Activated naive CD4-positive, alpha-beta T cell treated with anti-CD3 and anti-CD28 coated beads, Interleukin-2, amount 10 ng/mL, durations not matched to agents 5 hours and 36 hours (primary cell): ENCODE measurements at places on chromosomes 3 and 15. TPM values are rescaled to one million over a fixed set of nuclear protein-coding genes. Genes with fewer than 3 reads are reported as not detected.

Gene GPR87
- total RNA-seq, result not detected

Gene WHAMM
- 16.5 TPM for total RNA-seq

Gene DISP2
- total RNA-seq, result 0.05 TPM

Gene PDE8A
- total RNA-seq, result 14.1 TPM

Gene ZNF620
- 3.4 TPM for total RNA-seq

Gene C3orf80
- not detected for total RNA-seq

Gene SLC7A14
- total RNA-seq, result not detected

Gene CHRFAM7A
- total RNA-seq, result not detected

Gene TRIM42
- not detected for total RNA-seq

Gene P2RY13
- total RNA-seq, result not detected

Gene SEMA3B
- 0.30 TPM for total RNA-seq

Gene MNS1
- not detected for total RNA-seq

Gene CILP
- total RNA-seq, result not detected

Gene FBXO40
- not detected for total RNA-seq

Gene PLA2G4D
- not detected for total RNA-seq

Gene RASA2
- total RNA-seq, result 54.9 TPM

Gene GASK1A
- total RNA-seq, result not detected

Gene CMTM8
- 6.9 TPM for total RNA-seq

Gene MOBP
- not detected for total RNA-seq

Gene RARB
- not detected for total RNA-seq

Gene AADAC
- not detected for total RNA-seq

Gene TM4SF1
- total RNA-seq, result not detected

Gene CDHR4
- total RNA-seq, result not detected

Gene KNSTRN
- 35.5 TPM for total RNA-seq

Gene GRAMD2A
- not detected for total RNA-seq

Gene HRH1
- total RNA-seq, result 0.22 TPM

Gene DNAJA4
- 26.7 TPM for total RNA-seq

Gene CASR
- not detected for total RNA-seq

Gene SNURF
- total RNA-seq, result 10.2 TPM

Gene LSMEM2
- not detected for total RNA-seq

Gene SCN11A
- total RNA-seq, result not detected

Gene CCDC33
- total RNA-seq, result not detected

Gene AADACL2
- not detected for total RNA-seq

Gene COL8A1
- total RNA-seq, result 0.08 TPM

Gene HTR3E
- total RNA-seq, result not detected

Gene PIK3CA
- total RNA-seq, result 29.6 TPM

Gene STARD9
- 11.0 TPM for total RNA-seq

Gene GRK7
- total RNA-seq, result not detected

Gene CCRL2
- 5.6 TPM for total RNA-seq

Gene GCSAM
- total RNA-seq, result 24.5 TPM

Gene TNFSF10
- total RNA-seq, result 72.7 TPM

Gene COL6A5
- not detected for total RNA-seq

Gene COX5A
- total RNA-seq, result 216 TPM

Gene STX19
- total RNA-seq, result 0.18 TPM

Gene IGF1R
- 30.9 TPM for total RNA-seq
